ENCODE measurements at places on chromosomes 3 and 15. TPM values are rescaled to one million over a fixed set of nuclear protein-coding genes. Genes with fewer than 3 reads are reported as not detected.

- H3K27me3 ChIP-seq: no peaks in the 10 kb centered on the region
- no peak overlapping the region for H3K4me3 ChIP-seq
- no peaks in the 10 kb centered on the region for H3K36me3 ChIP-seq
These were observed 444.6 kb downstream of the CNTN4 start for GRCh38 chr3:2543247-2543646.

DNA sequence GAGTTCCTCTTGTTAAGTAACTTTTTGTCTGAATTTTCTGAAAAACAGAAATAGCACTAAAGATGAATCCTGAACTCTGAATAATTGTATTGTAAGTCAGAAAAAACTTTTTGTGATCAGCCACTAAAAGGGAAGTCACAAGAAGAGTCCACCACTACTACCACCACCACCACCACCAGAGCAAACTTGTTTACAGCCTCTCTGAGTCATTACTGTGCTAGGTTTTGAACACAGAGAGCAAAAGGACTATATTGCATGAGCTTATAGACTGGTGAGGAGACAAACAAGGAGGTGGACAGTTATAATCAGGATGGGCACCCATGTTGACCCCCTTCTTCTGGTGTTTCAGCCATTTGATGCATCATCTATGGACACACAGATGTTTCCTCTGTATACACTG is 141.7 kb downstream of the IL5RA start:
- no peaks in the 10 kb centered on the region for H3K27me3 ChIP-seq
- no peak for DNase-seq
- no peak overlapping the region for H3K4me3 ChIP-seq
- no peak overlapping the region for H3K27ac ChIP-seq
- H3K4me1 ChIP-seq: no peaks in the 10 kb centered on the region

- H3K4me3 ChIP-seq: no peak overlapping the region
- DNase-seq: no peak
- no peaks in the 10 kb centered on the region for H3K36me3 ChIP-seq
- no peaks in the 10 kb centered on the region for H3K27me3 ChIP-seq
- peaks cover 10% of the 10 kb centered on the region for H3K4me1 ChIP-seq
- no peak overlapping the region for H3K27ac ChIP-seq
These were observed 59.0 kb upstream of the ACKR4 start for GRCh38 chr3:132538072-132538471.

BDH1 gene
- total RNA-seq: 10.6 TPM

- no peaks in the 10 kb centered on the region for H3K36me3 ChIP-seq
- H3K4me1 ChIP-seq: peaks cover 5% of the 10 kb centered on the region
- H3K27me3 ChIP-seq: no peaks in the 10 kb centered on the region
- no peak for DNase-seq
- H3K4me3 ChIP-seq: no peak overlapping the region
- H3K27ac ChIP-seq: no peak overlapping the region
These were observed 3.6 kb upstream of the PLA1A start for GRCh38 chr3:119594066-119594465.

All from PC-3 (cell line).